Activated CD8-positive, alpha-beta memory T cell treated with anti-CD3 and anti-CD28 coated beads for 4 hours (primary cell): ENCODE measurements at places on chromosomes 7 and 10.

GRCh38 chr7:91344911-91345310 lies 80.7 kb downstream of the FZD1 start:
- no peak for DNase-seq

GRCh38 chr7:23114896-23115295 lies 9.3 kb downstream of the KLHL7 start:
- DNase-seq = no peak

GRCh38 chr10:90587081-90587491 lies 270.8 kb downstream of the HTR7 start:
- DNase-seq = no peak

DNA sequence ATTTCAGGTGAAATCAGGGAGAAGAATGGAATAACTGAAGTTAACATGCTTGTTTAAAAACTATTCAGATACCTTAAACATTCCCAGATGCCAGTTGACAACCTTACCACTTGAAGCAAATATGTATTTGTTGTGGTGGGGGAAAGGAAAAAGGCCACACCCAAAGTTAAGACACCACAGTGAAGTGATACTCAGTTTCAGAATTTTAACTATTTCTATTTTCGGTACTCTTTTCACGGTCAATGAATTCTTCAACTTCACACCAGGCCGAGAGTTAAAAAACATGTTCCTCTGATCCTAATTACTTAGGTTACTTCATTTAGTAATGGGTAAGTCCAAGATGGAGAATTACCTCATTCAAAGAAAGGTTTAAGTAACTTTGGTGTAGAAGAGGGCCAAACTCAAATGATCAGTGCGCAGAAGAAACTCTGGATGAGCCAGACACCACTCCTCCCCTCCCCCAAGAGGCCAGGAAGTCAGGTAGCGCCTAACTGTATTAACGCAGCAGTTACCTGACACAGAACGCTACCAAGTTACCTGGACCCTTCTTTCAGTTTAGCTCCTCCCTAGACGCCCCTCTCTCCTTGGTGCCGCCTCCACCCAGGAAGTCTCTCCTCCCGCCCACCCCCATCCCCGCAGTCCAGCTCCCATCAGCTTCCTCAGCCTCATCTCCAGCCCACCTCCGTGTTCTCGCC lies 700 bp downstream of the MTPN start:
- DNase-seq = no peak

GRCh38 chr10:100744136-100744986 lies 1.0 kb upstream of the PAX2 start:
- DNase-seq = no peak

GRCh38 chr7:96076350-96076707 lies 245.6 kb downstream of the SLC25A13 start:
- DNase-seq = no peak

DNA sequence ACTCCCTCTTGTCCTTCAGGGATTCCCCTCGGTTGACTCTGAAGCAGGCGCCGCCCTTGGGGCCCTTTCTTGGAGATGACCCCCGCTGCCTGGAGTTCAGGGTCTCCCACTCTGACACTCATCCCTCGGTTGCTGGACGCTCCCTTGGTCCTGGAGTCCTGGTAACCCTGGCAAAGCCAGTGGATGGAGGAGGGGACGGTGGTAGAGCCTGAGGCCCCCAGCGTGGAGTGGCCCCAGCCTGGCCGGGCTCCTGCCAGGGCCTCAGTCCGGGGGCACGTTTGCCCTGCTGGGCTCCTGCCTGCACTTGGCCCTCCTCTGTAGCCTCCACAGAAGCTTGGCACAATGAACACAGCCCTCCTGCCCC lies 9.3 kb upstream of the CAMK2B start:
- no peak for DNase-seq

- DNase-seq = no peak
Observed at GRCh38 chr7:17528636-17529035, 230.2 kb downstream of the AHR start.
